HS-5 (cell line): ENCODE measurements at places on chromosomes 2 and 18.

DNA sequence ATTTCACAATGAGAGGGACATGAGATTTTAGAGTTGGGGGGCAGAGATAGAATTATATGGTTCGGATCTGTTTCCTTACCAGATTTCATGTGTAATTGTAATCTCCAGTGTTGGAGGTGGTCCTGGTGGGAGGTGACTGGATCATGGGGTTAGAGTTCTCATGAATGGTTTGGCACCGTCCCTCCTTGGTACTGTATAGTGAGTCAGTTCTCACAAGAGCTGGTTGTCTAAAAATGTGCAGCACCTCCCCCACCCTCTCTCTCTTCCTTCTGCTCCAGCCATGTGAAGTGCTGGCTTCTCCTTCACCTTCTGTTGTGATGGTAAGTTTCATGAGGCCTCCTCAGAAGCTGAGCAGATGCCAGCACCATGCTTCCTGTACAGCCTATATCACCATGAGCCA, 138.1 kb downstream of the SCG2 start:
- DNase-seq, result no peak

DNA sequence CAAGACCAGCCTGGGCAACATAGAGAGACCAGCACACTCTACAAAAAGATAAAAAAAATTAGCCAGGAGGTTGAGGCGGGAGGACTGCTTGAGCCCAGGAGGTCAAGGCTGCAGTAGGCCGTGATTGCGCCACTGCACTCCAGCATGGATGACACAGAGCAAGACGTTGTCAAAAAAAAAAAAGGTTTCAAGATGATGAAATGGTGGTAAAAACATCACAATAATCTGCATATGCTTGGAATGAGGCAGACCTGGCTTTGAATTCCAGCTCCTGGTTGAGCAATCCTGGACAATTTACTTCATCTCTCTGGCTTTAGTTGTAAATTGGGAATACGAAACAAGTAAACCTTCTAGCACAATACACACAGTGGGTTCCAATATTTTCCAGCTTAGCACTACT, 24.1 kb downstream of the USP40 start:
- peak; percentile 85 for DNase-seq

DNA sequence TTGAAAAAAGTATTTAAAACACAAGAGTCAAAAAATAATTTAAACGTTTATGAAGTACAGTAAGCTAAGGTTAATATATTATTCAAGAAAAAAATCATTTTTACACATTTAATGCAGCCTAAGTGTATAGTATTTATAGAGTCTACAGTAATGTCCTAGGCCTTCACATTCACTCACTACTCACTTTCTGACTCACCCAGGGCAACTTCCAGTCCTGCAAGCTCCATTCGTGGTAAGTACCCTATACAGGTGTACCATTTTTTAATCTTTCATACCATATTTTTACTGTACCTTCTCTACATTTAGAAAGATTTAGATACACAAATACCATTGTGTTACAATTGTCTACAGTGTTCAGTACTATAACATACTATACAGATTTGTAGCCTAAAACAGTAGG, 20.9 kb upstream of the RPRD1A start:
- DNase-seq, result no peak

GRCh38 chr2:88059979-88060906, 4.7 kb upstream of the KRCC1 start:
- no peak for DNase-seq

GRCh38 chr2:238738917-238739316, 109.0 kb upstream of the TWIST2 start:
- no peak for DNase-seq

- no peak for DNase-seq
These were observed 863.2 kb upstream of the CHAC2 start for GRCh38 chr2:52904355-52904891.

GRCh38 chr2:218282173-218282991, 9.9 kb downstream of the TMBIM1 start:
- no peak for DNase-seq

DNA sequence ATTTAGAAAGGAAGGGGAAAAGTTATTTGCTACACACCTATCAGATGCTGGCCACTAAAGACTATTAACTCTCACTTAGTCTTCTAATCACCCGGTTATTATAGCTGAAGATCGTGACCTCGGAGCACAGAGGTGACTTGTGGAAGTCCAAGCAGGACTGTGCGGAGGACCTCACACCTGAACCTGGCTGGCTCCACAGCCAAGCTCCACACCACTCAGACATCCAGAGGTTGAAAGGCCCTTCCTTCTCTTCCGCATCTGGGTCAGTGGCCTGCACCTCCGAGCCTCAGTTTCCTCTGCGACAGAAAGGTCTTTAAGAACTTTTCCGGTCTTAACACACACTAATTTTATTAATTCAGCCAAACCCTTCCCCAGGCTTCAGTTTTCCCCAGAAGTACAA, 57.9 kb downstream of the TNS1 start:
- DNase-seq, result no peak

DNA sequence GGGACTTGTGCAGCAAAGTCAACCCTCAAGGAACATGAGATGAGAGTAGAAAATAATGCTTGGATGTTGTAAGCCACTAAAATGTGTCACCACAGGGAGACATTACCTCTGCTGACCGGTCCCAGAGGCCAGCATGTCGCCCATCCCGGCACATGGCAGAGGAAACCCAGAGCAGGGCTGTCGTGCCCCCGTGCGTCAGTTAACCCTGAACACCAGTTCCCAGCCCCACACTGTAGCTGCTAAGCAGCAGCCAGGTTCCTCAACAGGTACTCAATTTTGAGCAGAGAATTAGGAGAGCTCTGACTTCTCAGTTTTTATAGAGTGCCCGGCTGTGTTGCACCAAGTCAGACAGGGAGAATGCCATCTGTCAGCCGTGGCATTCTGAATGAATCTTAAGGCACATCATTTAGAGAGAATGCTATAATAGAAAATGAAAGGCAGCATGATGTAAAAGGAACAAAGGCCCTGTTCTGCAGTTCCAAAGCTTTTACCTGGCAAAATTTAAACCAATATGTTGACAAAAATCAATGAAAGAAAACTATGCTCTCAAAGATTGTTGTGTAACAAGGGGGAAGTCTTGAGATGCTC, 307.9 kb downstream of the METTL4 start:
- no peak for DNase-seq

DNA sequence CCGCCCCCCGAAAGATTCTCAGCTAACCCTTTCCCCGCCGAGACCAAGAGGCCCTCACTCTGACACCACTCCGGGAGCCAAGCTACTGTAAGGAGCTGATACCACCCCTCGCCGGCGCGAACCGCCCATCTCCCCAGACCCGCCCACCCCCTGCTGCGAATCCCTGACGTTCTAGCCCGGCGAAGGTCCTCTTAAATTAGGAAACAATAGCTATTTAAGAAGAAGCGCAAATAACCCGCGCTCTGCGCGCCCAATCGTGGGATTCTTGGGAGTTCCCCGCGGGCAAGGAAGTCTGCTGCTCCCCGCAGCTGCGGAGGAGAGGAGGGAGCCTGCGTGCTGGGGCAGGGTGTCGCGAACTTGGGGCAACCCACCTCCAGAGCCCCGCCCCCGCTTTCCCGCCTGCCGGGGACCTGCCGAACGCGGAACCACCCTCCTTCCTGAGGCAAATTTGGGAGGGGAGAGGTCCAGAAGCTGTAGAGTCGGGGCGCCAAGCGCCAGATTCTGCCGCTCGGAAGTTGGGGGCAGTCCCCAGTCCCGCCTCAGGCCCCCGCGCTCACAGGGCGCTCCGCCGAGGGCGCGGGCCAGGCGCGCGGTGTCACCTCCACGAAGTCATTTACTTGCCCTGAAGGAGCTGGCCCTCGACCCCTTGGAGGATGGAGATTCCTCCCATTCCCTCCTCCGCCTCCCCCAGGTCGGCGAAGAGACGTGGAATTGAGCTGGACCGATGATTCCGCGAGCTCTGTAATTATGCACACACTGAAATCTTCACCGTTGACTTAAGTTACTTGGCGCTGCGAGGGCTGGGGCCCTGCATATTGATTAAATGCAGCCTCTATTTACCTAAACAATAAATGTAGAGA, 8.4 kb upstream of the SP9 start:
- no peak for DNase-seq

DNA sequence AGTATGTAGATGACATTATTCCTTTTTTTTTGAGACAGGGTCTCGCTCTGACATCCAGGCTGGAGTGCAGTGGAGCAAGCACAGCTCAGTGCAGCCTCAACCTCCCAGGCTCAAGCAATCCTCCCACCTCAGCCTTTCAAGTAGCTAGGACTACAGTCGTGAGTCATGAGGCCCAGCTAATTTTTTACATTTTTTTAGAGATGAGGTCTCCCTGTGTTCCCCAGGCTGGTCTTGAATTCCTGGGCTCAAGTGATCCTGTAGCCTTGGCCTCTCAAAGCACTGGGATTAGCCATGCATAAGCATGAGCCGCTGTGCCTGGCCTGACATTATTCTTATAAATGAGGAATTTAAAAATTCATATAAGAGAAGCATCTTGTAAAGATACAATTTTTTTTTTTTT, 86.9 kb downstream of the FAM117B start:
- DNase-seq, result peak; percentile 26

GRCh38 chr2:1678609-1679008, 65.7 kb downstream of the PXDN start:
- no peak for DNase-seq

GRCh38 chr18:2984703-2985261, 28.2 kb downstream of the LPIN2 start:
- no peak for DNase-seq

GRCh38 chr2:73984203-73984921, at the start of gene TET3:
TET3 (plus strand) TSS chr2:73984910; CDS start chr2:73986404, 1,494 bp downstream.
- no peak for DNase-seq

- no peak for DNase-seq
These were observed 7.6 kb downstream of the YWHAQ start for GRCh38 chr2:9623151-9623550.

DNA sequence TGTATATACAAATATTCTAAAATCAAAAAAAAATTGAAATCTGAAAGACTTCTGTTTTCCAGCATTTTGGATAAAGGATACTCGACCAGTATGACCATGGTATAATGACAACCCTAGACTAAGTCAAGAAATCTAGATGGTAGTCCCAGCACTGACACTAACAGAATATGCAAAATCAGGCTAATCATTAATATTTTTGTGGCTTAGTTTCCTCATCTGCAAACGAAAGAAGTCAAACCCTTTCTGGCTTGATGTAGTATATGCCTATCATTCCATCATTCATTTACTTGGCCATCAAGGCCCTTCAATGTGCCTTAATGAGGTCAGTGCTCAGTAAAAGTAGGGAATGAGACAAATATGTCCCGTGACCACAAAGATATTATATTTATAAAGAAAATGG, 83.5 kb downstream of the NCKAP5 start:
- no peak for DNase-seq

DNA sequence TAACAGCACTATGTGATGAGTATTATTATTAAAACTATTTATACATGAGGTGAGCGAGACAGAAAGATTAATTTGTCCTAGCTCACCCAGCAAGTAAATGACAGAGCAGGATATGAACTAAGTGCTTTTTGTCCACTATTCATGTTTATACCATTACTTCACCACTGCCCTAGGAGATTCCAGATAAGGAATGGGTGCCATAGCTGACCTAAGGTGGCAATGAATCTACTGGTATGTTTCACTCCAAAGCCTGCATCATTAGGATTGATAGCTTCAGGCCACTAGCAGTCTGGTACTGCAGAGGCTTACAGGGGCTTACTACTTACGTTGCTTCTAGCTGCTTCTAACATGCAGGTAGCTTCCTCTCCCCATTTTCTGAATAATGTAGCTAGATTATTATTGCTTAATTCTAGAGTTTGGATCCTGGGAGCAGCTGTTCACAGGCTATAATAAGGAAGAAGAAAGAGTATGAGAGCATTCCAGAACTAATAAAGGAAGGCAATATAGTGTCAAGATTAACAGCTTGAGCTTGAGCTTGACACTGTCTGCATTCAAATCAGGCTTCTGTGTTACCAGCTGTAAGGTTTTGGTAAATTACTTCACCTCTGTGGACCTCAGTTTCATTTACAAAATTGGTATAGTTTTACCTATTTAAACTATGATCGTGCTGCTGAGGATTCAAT, 153.7 kb downstream of the GALNT3 start:
- no peak for DNase-seq

DNA sequence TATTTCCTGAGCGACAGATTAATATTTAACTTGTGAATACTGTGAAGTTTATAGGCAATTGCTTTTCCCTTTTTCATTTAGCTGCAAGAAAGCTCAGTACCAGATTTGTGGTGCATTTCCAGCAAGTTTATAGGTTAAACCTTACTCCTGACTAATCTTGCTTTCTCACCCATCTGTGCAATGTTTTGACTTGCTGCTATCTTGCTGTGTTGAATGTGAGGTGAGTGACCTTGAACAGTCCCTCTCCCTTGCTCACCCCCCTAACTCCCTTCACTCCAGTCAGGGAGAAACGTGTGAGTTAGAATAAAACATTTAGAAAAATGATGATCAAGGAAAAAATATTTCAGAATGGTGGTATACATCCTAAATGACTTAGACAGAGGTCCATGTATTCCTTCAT, 39.8 kb upstream of the PARD3B start:
- DNase-seq, result no peak

DNA sequence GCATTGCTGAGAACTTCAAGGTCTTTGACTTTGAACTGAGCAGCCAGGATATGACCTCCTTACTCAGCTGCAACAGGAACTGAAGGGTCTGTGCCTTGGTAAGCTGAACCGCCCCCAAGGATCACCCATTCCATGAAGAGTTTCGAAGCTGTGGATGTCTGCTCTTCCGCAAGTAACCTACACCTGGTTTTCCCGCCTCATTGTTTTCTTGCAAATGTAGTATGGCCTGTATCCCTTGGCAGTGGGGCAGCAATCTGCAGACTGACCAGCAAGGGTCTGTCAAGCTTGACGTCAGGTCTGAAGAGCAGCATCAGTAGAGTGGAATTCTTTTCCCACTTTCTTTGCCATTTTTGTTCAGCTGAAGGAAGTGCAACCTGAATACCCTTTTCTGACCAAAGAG, 62.6 kb upstream of the RAB12 start:
- DNase-seq, result no peak

GRCh38 chr18:10454681-10455557, 484 bp downstream of the APCDD1 start:
- DNase-seq, result no peak

GRCh38 chr2:86519349-86519748, 43.9 kb downstream of the CHMP3 start:
- no peak for DNase-seq

GRCh38 chr2:101613056-101613704, 84.3 kb upstream of the MAP4K4 start:
- DNase-seq, result no peak

DNA sequence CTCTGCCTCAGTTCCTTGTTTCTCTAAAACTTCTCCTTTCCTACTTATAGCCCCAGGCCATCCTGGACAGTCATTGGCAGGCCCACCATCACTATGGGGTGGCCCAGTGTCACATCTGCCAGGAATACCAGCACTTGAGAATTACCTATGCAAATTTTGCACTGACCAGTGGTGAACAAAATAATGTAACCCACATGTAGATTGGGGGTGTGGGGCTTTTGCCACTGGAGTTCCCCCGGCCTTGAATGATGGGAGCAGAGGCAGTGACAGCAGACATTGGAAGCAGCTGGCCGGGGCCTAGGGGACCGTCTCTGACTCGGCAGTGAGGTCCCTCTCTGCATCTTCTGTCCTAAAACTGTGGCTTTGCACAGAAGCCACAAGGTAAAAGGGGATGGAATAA, 24.9 kb upstream of the DNMT3A start:
- no peak for DNase-seq

GRCh38 chr2:28648671-28649395, 102.8 kb upstream of the PPP1CB start:
- DNase-seq, result no peak
